CD4-positive, alpha-beta T cell (primary cell): ENCODE measurements at places on chromosomes 2 and 18.

- no peak for DNase-seq
Observed at GRCh38 chr2:10741139-10741538, 19.7 kb downstream of the ATP6V1C2 start.

DNA sequence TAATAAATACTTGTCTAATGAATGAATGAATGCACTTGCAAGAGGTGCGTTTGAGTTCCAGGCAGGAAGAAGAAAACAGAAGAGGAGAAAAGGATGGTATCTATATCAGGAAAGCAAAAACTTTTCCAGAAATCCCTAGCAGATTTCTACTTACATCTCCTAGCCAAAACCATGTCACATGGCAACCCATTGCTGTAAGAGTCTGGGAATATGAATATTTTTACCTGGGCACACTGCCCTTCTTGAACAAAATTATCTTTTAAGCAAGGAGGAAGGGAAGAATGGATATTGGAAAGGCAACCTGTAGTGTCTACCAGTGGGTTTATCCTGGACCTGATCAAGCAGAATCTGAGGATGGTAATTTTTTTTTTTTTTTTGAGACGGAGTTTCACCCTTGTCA lies 44.2 kb upstream of the ASXL2 start:
- no peak for DNase-seq

DNA sequence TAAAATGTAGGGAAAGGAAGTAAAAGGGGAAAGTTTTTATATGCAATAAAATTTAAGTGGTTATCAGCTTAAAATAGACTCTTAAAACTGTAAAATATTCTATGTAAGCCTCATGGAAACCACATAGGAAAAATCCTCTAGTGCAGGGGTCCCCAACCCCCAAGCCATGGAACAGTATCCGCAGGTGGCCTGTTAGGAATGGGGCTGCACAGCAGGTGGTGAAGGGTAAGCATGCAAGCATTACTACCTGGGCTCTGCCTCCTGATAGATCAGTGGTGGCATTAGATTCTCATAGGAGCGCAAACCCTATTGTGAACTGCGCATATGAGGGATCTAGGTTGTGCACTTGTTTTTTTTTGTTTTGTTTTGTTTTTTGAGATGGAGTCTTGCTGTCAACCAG lies 1409.3 kb upstream of the CDH2 start:
- DNase-seq = no peak

DNA sequence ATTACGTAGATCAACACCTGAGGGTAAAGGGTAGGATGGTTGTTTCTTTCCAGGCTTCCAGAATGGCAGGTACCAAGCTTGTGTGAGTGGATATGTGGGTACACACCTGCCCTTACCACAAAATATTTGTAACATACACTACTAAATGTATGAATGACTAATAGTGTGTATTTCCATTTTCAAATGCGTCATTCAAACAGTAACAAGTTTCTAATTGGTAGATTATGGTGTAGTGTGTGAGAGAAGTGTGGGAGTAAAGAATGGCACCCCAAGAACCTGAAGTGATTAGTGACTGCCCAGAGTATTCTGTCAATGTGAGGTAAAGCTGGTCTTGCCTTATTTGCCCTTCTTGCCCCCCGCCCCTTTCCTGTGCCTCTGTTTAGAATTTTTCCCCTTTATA lies 21.1 kb downstream of the AGPS start:
- DNase-seq = no peak

DNA sequence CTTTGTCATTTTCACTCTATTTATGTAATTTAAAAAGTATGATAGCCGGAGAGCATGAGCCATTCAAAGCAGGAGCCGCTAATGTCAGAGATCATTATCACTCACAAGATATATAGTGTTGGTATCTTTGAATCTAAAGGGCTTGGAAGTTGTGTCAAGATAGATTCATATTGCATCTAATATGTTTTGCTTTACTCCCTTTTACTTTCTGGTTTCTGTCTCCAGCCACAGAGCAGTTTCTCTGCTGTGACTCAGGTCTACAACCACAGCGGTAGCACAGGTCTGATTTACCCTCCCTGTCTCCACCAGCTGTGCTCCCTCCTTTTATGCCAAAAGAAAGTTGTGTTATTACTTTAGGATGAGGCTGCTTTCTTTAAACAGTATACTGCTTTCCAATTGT lies 424.0 kb downstream of the ARHGAP15 start:
- DNase-seq = no peak

GRCh38 chr2:240184656-240185055 lies 44.2 kb upstream of the OTOS start:
- DNase-seq = no peak

GRCh38 chr2:237623428-237624403 lies 3.7 kb upstream of the LRRFIP1 start:
- no peak for DNase-seq

GRCh38 chr2:191322828-191323506 lies 77.8 kb downstream of the MYO1B start:
- DNase-seq = no peak

GRCh38 chr18:6737833-6738232 lies 8.3 kb downstream of the ARHGAP28 start:
- DNase-seq = no peak

DNA sequence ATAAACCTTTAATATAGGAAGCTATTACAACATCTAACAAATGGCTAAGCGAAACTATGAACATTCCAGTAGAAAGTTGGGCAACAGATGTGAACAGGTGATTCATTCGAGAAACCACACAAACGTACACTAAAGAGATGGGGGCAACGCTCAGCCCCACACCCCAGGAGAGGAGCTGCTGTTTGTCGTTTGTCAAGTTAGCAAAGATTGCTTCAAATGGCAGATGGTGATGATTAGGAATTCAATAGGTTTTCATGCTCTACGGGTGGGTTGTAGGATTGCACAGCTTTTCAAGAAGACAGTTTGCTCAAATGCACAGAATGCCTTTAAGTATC lies 154.7 kb upstream of the HDAC4 start:
- no peak for DNase-seq

DNA sequence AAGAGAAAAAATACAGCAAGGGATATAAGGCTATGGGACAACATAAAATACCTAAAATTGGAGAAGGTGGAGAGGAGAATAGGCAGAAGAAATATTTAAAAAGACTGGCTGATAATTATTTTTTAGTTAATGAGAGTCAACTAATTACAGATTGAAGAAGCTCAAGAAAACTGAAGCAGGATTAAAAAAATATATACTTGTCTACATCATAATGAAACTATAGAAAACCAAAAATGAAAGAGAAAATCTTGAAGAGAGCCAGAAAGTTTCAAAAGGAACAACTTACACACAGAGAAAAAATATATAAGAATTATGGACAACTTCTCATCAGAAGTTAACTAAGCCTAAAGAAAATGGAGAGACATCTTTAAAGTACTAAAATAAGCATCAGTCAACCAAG lies 62.9 kb upstream of the APCDD1 start:
- DNase-seq = no peak

GRCh38 chr2:98825020-98825350 lies 94.1 kb upstream of the MGAT4A start:
- no peak for DNase-seq

- DNase-seq = no peak
Observed at GRCh38 chr18:46278481-46279465, 174.6 kb downstream of the HAUS1 start.

- no peak for DNase-seq
Observed at GRCh38 chr2:89833780-89834117, 1142.3 kb downstream of the RPIA start.

DNA sequence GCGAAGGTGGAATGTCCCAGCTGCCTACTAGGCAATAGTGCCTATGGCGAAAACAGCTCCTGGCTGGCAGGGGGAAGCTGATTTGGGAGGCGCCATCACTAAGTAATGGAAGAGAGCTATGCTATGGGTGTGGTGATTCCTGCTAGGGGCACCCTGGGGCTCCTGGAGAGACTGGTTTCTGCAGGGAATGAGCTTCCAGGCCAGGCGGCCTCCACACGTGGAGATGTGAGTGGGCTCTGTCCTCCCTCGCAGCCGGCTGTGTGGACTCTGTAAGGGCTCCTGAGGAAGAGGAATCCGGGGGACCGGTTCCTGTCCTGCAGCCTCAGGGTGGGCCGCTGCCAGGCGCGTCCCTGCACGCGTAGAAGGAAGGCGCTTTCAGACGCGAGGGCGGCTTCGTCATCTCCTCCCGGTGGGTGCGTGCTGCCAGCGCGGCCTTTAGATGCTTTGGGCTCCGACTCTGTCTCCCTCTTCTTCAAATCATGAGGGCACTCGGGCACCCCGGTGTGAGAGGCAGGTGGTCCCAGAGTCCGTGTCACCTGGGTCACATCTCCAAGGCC lies 55.5 kb upstream of the ANKRD62 start:
- DNase-seq = peak; percentile 28

DNA sequence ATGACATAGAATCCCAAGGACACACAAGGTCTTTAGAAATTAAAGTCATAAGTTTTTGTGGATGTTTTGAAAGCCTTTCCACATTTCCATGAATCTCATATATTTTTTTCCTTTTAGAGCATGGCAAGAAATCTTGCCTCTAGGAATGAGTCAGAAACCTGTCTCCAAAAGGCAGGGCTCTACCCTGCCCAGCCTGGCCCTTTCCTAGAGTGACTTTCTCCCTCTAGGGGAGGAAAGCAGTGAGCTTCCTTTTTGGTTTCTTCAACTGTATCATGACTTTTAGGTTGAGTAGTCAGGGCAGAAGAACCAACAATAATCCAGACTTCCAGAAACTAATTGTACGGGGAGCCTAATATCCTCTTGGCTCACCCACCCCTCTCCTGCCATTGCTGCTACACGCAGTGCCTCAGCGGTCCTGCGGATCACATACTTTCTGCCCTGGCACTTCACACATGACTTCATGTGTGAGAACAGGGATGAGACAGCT lies 300.3 kb downstream of the AGPS start:
- DNase-seq = no peak

DNA sequence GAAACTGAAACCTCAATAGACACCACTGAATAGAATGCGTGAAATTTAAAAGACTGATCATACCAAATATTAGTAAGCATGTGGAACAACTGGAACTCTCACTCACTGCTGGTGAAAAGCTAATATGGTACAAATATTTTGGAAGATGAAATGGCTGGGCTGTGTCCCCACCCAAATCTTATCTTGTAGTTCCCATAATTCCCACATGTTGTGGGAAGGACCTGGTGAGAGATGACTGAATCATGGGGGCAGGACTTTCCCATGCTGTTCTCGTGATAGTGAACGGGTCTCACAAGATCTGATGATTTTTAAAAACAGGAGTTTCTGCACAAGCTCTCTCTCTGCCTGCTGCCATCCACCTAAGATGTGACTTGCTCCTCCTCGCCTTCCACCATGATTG lies 32.0 kb upstream of the MYCN start:
- no peak for DNase-seq

DNA sequence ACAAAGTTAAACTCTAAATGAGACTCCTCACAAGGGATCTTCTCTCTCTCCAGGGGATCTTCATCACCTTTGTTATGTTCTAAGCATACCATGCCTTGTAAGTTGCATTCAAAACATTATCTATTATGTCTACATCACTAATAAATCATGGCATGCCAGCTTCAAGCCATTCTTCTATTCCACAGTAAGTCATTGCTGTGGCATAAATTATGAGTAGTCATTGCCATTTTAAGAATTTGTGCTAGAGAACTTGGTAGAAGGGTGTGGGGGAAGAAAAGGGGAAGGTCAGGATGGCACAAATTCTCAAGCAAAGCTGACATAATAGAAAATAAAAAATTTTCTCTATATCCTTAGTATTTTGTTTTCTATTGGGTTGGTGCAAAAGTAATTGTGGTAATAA lies 33.5 kb downstream of the BARD1 start:
- DNase-seq = no peak

- DNase-seq = no peak
Observed at GRCh38 chr2:66571918-66572317, 137.0 kb downstream of the MEIS1 start.

GRCh38 chr2:240819126-240819857 lies 727 bp downstream of the KIF1A start:
- DNase-seq = no peak

GRCh38 chr2:85481818-85482777 lies 56.9 kb upstream of the MAT2A start:
- no peak for DNase-seq

DNA sequence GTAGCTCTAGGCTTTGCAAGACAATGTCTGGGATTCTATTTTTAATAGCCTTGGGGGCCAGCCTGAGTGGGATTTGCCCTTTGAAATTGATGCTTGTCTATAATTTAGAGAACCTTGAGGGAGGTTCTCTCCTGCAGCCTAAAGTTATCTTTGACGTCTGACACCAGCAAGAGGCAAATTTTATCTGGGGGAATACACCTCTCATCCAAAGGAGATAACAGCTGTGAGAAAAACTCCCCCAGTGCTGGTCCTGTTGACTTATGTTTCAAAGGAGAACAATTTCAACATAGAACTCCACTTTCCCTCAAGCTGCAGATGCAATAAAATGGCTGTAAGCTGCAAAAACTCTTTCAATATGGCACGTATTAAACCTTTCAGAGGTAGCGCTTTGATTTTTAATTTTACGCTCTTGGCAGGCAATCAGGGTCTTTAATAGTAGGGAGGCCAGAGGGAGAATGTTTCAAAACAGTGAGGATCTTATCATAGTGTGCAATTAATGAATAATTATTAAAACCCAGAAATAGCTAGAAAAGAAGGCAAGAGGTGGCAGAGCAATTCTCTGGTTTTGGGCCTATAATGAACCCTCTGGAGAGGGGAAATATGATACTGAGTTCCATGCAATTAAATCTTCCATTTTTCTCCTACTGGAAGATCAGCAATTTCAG lies 62.4 kb downstream of the LYPD1 start:
- no peak for DNase-seq
